ENCODE measurements at places on chromosomes 16 and 17. TPM values are rescaled to one million over a fixed set of nuclear protein-coding genes. Genes with fewer than 3 reads are reported as not detected.
A peak's percentile ranks its signal among the peaks of the same experiment; 100 is the strongest.

- H3K27ac ChIP-seq: peak within 1 kb of the TSS; percentile 59
- H3K4me1 ChIP-seq: peaks cover 14% of the 10 kb centered on the region
These were observed at the start of gene FOXF1 for GRCh38 chr16:86510465-86511261. FOXF1 (plus strand) TSS chr16:86510527; CDS start chr16:86510570, 43 bp downstream.

- H3K36me3 ChIP-seq: no peaks in the 10 kb centered on the region
- H3K4me3 ChIP-seq: peak overlapping the region; percentile 28
- H3K4me1 ChIP-seq: peaks cover 56% of the 10 kb centered on the region
- peak; percentile 51 for DNase-seq
- H3K27me3 ChIP-seq: no peaks in the 10 kb centered on the region
- H3K27ac ChIP-seq: peak overlapping the region; percentile 79
These were observed 64.6 kb downstream of the CDK5R1 start for GRCh38 chr17:32551186-32551955.

GRCh38 chr16:67169011-67169451 is 1.3 kb upstream of the NOL3 start:
- peaks cover 2% of the 10 kb centered on the region for H3K36me3 ChIP-seq
- H3K4me3 ChIP-seq: no peak overlapping the region
- H3K4me1 ChIP-seq: peaks cover 47% of the 10 kb centered on the region
- peaks cover 74% of the 10 kb centered on the region for H3K27me3 ChIP-seq

DNA sequence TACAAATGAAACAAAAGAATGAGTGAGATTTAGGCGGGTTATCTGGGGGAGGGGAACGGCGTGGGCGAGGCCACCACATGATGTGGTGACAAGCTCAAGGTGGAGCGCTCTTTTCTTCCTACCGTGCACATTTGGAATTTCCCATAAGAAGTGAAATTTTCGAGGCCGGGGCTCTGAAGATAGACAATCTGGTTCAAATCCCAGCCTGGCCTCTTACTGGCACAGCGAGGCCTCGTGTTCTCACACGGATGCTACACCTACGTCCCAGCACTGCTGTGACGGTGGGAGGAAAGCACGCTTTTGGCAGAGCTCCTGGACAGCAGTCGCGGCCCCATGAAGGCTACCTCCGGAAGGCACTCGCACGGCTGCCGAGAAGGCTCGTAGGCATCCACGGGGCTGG is 25.2 kb downstream of the ZDHHC7 start:
- H3K4me3 ChIP-seq: no peak overlapping the region
- DNase-seq: no peak
- peaks cover 15% of the 10 kb centered on the region for H3K36me3 ChIP-seq
- no peaks in the 10 kb centered on the region for H3K4me1 ChIP-seq

DNA sequence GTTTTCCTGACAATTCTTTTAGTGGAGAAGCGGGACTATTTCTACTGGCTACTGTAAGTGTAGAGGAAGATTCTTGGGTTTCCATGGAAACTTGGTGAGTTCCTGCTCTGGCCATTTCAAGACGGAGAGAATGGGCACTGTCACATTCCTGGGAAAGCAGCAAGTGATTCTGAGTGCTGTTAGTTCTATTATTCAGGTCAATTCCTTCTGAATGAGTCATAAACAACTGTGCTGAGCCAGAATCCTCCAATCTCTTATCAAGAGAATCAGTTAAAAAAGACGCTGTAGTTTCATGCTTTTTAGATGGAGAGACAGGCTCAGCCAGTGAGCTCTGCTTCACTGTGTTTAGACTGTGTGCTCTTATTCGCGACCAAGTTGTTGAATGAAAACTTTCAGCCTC is 19.6 kb downstream of the AKAP10 start:
- no peaks in the 10 kb centered on the region for H3K27me3 ChIP-seq
- H3K27ac ChIP-seq: no peak overlapping the region
- H3K4me1 ChIP-seq: peaks cover 22% of the 10 kb centered on the region
- DNase-seq: no peak
- H3K36me3 ChIP-seq: peaks cover 50% of the 10 kb centered on the region
- no peak overlapping the region for H3K4me3 ChIP-seq

DNA sequence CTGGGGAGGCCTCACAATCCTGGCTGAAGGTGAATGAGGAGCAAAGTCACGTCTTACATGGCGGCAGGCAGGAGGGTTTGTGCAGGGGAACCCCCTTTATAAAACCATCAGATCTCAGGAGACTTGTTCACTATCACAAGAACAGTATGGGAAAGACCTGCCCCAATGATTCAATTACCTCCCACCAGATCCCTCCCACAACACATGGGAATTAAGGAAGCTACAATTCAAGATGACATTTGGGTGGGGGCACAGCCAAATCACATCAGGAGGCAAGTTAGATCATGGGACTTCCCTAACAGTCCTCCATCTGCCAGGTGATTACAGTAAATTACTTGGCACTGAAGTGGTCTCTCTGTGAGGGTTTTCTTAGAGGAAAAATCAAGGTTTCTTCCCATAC is 5.3 kb downstream of the TMEM114 start:
- no peak for DNase-seq
- no peak overlapping the region for H3K27ac ChIP-seq
- H3K36me3 ChIP-seq: no peaks in the 10 kb centered on the region
- H3K27me3 ChIP-seq: peaks cover 22% of the 10 kb centered on the region

- no peak overlapping the region for H3K4me3 ChIP-seq
- H3K4me1 ChIP-seq: peaks cover 35% of the 10 kb centered on the region
These were observed 11.8 kb downstream of the DNAJA2 start for GRCh38 chr16:46961373-46962353.

GRCh38 chr16:28991687-28992086 is 6.8 kb downstream of the LAT start:
- DNase-seq: no peak
- H3K4me3 ChIP-seq: no peak overlapping the region
- peaks cover 33% of the 10 kb centered on the region for H3K36me3 ChIP-seq
- H3K4me1 ChIP-seq: peaks cover 45% of the 10 kb centered on the region
- H3K27ac ChIP-seq: no peak overlapping the region

DNA sequence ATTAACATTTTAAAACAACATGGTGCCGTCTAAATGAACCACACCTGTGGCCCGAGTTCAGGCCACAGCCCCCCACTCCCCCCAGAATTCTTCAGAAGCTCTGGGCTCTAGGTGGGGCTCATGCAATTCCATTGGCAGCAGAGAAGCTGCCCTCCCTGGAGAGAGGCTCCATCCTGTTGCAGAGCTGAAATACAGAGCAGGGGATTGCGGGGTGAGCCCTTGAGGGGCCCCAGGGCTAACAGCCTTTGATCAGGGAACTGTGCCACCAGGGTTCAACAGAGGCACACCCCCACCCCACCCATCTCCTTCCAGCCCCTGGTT is 69.3 kb downstream of the ABR start:
- peak overlapping the region; percentile 80 for H3K27ac ChIP-seq
- H3K4me1 ChIP-seq: peaks cover 59% of the 10 kb centered on the region
- no peaks in the 10 kb centered on the region for H3K36me3 ChIP-seq
- H3K27me3 ChIP-seq: no peaks in the 10 kb centered on the region
- no peak for DNase-seq
- H3K4me3 ChIP-seq: peak overlapping the region; percentile 80

GRCh38 chr17:57086069-57086930 is 1.3 kb downstream of the AKAP1 start:
- H3K4me3 ChIP-seq: peak overlapping the region; percentile 82
- peak overlapping the region; percentile 73 for H3K27ac ChIP-seq
- peaks cover 44% of the 10 kb centered on the region for H3K4me1 ChIP-seq
- H3K36me3 ChIP-seq: no peaks in the 10 kb centered on the region
- peaks cover 5% of the 10 kb centered on the region for H3K27me3 ChIP-seq

- peaks cover 15% of the 10 kb centered on the region for H3K4me1 ChIP-seq
- H3K27ac ChIP-seq: no peak overlapping the region
- DNase-seq: no peak
- H3K27me3 ChIP-seq: no peaks in the 10 kb centered on the region
- H3K4me3 ChIP-seq: no peak overlapping the region
These were observed 49.0 kb upstream of the PIK3R6 start for GRCh38 chr17:8916466-8916865.

- H3K4me1 ChIP-seq: no peaks in the 10 kb centered on the region
- H3K36me3 ChIP-seq: no peaks in the 10 kb centered on the region
- H3K27ac ChIP-seq: no peak overlapping the region
- no peak for DNase-seq
These were observed 12.9 kb downstream of the TTYH2 start for GRCh38 chr17:74226252-74226651.

DNA sequence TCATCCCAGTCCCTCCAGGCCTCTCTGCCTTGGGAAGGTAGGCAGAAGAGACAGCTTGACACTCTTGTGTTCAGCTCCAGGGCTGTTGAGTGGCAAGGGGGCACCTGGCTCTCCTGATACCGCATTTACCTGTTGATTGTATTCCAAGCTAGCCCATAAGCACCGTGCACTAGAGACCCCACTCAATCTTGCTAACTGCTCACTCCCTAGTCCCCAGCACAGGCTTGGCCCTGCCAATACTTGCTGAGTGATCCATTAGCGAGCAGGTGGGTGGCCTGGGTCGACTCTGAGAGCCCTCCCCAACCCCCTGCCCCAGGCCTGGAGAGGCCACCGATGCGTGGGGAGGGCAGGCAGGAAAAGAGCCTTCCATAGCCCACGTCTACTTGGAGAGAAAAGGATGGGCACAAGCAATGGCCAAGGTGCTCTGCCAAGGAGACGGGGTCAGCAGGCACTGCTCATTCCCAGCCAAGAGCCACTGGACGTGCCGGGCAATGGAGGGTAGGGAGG is 29.5 kb downstream of the FA2H start:
- H3K4me3 ChIP-seq: no peak overlapping the region
- H3K27me3 ChIP-seq: no peaks in the 10 kb centered on the region
- H3K27ac ChIP-seq: no peak overlapping the region
- H3K36me3 ChIP-seq: no peaks in the 10 kb centered on the region
- no peaks in the 10 kb centered on the region for H3K4me1 ChIP-seq

DNA sequence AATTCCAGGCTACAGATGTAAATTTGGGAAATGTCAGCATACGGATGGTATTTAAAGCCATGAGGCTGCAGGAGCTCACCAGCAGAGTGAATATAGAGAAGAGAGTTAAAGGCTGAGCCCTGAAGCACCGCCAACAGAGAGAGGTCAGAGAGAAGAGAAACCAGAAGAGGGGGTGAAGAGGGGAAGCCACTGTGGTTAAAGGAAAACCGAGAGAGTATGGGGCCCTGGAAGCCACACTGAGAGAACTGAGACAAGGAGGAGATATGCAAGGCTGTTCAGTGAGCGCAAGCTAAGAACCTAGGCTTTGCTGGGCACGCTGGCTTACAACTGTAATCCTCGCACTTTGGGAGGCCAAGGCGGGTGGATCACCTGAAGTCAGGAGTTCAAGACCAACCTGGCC is 24.6 kb downstream of the COPRS start:
- peak; percentile 55 for DNase-seq
- H3K27me3 ChIP-seq: peaks cover 32% of the 10 kb centered on the region
- H3K36me3 ChIP-seq: no peaks in the 10 kb centered on the region
- no peak overlapping the region for H3K27ac ChIP-seq

DNA sequence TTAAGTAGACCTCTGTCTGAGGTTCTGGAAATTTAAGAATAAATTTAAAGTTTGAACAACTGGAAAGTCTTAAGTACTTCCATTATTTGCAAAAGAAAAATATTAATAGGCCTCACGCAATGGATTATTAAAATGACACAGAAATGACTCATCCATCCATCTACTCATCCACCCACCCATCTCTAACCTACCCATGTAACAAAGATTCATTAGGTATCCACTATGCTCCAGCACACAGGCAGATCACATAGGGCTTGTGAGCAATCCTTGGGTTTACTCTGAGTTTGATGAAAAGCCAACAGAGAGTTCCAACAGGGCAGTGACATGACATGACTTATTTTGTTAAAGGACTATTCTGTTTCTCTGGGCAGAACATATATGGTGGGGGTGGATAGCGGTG is 93.3 kb downstream of the HELZ start:
- H3K4me3 ChIP-seq: no peak overlapping the region
- H3K4me1 ChIP-seq: peaks cover 15% of the 10 kb centered on the region
- no peak overlapping the region for H3K27ac ChIP-seq
- no peak for DNase-seq
- H3K36me3 ChIP-seq: peaks cover 47% of the 10 kb centered on the region

- H3K4me1 ChIP-seq: peaks cover 94% of the 10 kb centered on the region
- DNase-seq: peak; percentile 86
- peak overlapping the region; percentile 17 for H3K4me3 ChIP-seq
- H3K27ac ChIP-seq: peak overlapping the region; percentile 95
These were observed 79.8 kb downstream of the CMIP start for GRCh38 chr16:81524382-81524781.

- peaks cover 9% of the 10 kb centered on the region for H3K4me1 ChIP-seq
- DNase-seq: peak; percentile 46
- no peak overlapping the region for H3K4me3 ChIP-seq
- H3K27me3 ChIP-seq: peaks cover 9% of the 10 kb centered on the region
- H3K27ac ChIP-seq: no peak overlapping the region
These were observed 28.7 kb upstream of the MILR1 start for GRCh38 chr17:64420143-64420670.

GRCh38 chr16:64742455-64743223 is 379.2 kb downstream of the CDH11 start:
- H3K27me3 ChIP-seq: no peaks in the 10 kb centered on the region
- no peak overlapping the region for H3K4me3 ChIP-seq
- no peaks in the 10 kb centered on the region for H3K4me1 ChIP-seq
- H3K27ac ChIP-seq: no peak overlapping the region
- DNase-seq: no peak

GRCh38 chr17:81339191-81339533 is 44.1 kb upstream of the SLC38A10 start:
- no peaks in the 10 kb centered on the region for H3K36me3 ChIP-seq
- no peak for DNase-seq
- no peaks in the 10 kb centered on the region for H3K4me1 ChIP-seq
- peaks cover 33% of the 10 kb centered on the region for H3K27me3 ChIP-seq
- no peak overlapping the region for H3K4me3 ChIP-seq

DNA sequence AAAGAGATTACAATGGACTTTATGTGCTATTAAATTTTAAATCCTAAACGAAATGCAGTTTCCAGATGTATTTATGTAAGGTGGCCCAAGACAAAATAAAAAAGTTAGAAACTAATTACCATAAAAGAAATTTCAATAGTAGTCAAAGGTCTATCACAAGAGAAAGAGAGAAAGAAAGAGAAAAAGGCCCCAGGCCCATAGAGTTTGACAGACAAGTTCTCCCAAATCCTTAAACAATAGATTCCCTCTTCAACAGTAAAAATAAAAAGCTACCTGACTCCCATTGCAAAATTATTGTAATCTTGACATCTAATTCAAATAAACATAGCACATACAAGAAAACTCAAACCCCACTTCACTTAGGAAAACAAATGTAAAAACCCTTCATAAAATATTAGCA is 8.6 kb upstream of the ERCC4 start:
- peaks cover 5% of the 10 kb centered on the region for H3K4me1 ChIP-seq
- no peaks in the 10 kb centered on the region for H3K36me3 ChIP-seq
- no peak overlapping the region for H3K4me3 ChIP-seq

- no peak overlapping the region for H3K27ac ChIP-seq
- H3K36me3 ChIP-seq: no peaks in the 10 kb centered on the region
- no peak for DNase-seq
These were observed 3.3 kb downstream of the HNF1B start for GRCh38 chr17:37741341-37742115.

The CCL4 gene
- total RNA-seq: 367 TPM

The CIITA gene
- 68.7 TPM for total RNA-seq

The CDR2L gene
- 0.47 TPM for total RNA-seq

The AGRP gene
- not detected for total RNA-seq

The ENGASE gene
- total RNA-seq: 42.9 TPM

The CD300E gene
- total RNA-seq: not detected

The OTOA gene
- total RNA-seq: 0.09 TPM
